ENCODE measurements at places on chromosomes 5 and 9. TPM values are rescaled to one million over a fixed set of nuclear protein-coding genes. Genes with fewer than 3 reads are reported as not detected.

Gene FBN2
- total RNA-seq, result 67.5 TPM

Gene EIF4E1B
- not detected for total RNA-seq

GRCh38 chr5:178287091-178287790, 54.6 kb upstream of the PHYKPL start:
- no peak for DNase-seq

Gene PCA3
- total RNA-seq, result not detected

Gene IL6ST
- total RNA-seq, result 506 TPM

Gene DPYSL3
- 50.2 TPM for total RNA-seq
